ENCODE measurements at places on chromosomes 12 and 14.

GRCh38 chr14:81303258-81303935, 82.6 kb upstream of the GTF2A1 start:
- no peak for DNase-seq

GRCh38 chr12:89439941-89440340, 84.7 kb downstream of the GALNT4 start:
- DNase-seq, result peak; percentile 30

GRCh38 chr12:24948757-24949722, at the start of gene BCAT1:
BCAT1 (minus strand) TSS chr12:24949101; CDS start chr12:24948932, 169 bp downstream.
- no peak for DNase-seq

GRCh38 chr12:53467082-53467481, 15.2 kb downstream of the PCBP2 start:
- no peak for DNase-seq

- DNase-seq, result no peak
Measured at GRCh38 chr14:47179906-47180305, 495.5 kb downstream of the MDGA2 start.

- DNase-seq, result no peak
Measured at GRCh38 chr14:50785457-50786063, 45.4 kb downstream of the NIN start.

DNA sequence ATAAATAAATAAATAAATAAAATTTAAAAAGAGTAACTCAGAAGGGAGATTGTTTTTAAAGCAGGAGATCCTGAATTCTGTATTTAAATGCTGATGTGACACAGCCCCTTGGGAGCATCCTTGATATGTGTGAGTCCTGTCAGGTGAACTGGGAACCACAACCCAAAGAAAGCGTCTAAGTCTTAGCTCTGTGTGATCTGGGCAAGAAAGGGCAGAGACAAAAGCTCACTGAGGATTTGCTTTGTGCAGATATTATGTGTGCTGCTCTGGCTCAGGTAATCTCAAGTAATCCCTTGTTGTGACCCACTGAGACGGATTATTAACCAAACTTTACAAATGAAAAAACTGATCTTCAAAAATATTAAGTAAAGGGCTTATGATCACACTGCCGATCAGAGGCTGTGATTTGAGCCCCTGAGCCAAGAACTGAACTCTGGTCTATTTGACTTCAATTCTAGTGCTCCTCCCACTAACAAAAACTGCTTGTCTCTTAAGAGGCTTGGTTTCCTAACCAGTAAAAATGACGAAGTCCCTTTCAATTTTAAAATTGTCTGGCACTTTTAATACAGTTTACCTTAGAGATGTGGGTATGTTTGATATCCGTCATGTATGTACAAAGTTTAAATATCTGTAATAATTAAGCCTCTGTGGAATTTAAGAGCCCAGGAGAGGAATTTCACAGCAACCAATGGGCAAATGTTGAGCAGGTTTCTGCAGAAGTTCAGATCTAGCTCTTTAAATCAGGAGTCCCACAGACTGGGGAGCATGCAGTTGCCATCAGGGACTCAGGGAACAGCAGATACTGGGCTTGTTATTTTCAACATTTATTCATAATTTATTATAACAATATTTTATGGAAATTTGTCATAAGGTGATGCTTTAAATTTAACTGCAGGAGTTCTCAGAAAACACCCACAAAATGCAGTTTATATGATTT, 46.1 kb downstream of the CPM start:
- no peak for DNase-seq

DNA sequence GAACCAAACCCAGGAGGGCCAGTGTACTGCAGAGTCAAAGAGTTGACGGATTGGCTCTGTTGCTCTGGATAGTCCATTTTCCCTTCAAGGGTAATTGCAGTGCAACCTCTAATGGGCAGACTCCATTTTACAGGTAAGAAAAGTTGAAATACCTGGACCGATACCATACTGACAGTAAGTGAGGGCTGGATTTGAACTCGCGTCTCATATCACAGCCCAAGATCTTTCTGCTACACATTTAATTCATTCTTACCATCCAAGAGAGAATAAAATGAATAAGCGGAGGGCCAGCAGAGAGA, 356 bp upstream of the ZC3H14 start:
- DNase-seq, result no peak

DNA sequence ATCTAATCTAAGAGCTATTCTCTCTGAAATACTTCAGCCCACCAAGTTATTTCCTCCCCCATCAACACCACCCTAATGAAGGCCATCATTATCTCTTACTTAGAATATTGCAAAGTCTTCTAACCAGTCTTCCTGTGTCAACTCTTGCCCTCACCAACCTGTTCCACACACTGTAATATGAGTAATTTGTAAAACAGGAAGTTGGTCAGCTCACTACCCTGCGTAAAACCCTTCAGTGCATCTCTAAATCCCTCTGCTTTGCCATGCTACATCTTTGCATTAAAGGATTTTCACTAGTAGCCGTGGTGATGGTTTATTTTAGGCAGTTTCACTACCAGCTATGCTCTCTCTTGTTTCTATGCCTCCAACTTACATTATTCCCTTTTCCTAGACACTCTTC, 70.0 kb downstream of the KIF21A start:
- peak; percentile 20 for DNase-seq

- no peak for DNase-seq
Measured at GRCh38 chr12:19909418-19909817, 458.9 kb upstream of the PDE3A start.

DNA sequence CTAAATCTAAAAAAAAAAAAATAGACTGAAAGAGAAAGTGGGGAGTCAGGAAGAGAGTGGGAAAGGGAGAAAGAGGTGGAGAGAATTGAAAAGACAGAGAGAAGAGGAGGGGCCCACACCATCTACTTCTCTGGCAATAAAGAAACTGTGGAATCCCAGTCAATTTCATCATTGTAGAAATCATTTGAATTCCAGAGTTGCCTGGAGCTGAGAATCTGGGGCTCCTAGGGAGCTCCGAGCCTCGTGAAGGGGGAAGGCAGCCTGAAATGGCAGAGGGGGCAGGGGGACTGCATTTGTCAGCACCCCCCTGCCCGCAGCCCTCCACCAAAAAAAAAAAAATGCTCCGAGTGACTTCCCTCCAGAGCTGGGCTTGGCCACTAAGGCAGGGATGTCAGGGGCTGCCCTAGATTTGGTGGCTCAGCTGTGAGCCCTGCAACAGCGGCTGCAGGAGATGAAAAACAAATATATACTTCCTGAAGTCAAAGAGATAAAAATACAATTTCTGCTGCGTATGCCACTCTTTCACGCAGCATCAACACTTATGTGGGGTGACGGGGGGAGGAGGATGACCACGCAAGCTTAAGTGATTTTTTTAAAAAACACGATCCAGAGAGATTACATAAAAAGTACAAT, 80.5 kb downstream of the BCL11B start:
- no peak for DNase-seq

- no peak for DNase-seq
Measured at GRCh38 chr12:125331342-125332052, 266.3 kb downstream of the AACS start.

DNA sequence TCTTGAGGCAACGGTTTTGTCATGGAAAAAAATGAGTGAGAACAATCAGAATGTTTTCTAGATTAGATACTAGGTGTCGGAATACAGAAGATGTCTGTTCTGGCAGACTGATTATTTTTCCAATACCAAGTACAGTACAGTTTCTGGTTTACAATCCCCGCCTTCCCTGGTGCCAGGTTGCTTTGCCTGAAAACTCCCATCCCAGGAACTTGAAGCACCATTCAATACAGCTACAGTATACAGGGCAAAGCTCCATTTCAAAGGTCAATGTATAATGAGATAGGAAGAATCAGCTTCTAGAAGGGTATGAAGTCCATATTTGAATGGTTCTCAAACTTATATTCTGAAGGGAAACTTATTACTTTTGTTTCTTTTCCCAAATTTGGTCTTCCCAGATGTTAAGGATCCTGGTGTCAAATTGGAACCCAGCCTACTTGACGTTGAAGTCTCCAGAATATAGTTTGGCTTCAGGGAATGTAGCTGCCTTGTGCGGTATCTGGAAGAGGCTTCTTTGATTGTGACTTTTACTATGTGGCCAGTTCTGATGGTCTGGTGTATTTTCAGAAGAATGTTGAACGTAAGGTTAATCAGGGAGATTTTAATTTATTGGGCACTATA, 238.0 kb upstream of the ATP2B1 start:
- no peak for DNase-seq

- no peak for DNase-seq
Measured at GRCh38 chr12:91335699-91336098, 153.1 kb upstream of the DCN start.

DNA sequence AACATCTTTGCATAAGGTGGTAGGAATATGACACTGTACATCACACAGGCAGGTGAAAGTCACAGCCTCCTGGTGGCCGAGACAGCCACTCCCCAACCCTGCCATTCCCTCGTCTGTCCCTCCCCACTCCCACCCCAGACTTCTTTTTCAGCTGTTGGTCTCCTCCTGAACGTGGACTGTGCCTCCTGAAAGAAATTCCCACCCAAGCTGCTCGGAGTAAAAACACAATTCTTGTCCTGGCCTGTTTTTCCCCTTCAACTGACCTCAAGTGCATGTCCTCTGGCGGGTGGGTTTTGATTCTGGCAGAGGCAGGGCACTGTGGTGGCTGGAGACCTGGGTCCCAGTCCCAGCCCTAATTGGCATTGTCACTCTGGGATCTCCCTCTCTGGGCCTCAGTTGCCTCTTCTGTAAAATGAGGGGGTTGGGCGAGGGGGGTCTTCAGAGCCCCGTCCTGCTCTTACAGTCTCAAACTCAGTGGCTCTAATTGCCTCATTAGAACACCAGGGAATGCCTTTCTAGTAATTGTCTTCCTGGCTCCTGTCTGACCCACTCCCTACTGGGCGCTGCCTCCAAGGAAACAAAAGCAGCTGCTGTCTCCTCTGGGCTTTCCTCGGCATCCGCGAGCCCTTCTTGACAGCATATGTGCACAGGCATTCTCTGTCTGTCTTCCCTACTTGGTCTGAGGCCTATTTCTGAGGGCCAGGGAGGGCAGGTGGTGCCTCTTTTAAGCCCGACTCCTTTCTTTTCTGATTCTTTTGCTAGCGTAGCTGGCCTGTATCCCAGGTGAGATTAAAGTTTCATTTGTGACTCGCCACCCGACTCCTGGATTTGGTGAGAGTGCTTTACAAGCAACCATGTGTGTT, 186.6 kb upstream of the RMST start:
- DNase-seq, result no peak

DNA sequence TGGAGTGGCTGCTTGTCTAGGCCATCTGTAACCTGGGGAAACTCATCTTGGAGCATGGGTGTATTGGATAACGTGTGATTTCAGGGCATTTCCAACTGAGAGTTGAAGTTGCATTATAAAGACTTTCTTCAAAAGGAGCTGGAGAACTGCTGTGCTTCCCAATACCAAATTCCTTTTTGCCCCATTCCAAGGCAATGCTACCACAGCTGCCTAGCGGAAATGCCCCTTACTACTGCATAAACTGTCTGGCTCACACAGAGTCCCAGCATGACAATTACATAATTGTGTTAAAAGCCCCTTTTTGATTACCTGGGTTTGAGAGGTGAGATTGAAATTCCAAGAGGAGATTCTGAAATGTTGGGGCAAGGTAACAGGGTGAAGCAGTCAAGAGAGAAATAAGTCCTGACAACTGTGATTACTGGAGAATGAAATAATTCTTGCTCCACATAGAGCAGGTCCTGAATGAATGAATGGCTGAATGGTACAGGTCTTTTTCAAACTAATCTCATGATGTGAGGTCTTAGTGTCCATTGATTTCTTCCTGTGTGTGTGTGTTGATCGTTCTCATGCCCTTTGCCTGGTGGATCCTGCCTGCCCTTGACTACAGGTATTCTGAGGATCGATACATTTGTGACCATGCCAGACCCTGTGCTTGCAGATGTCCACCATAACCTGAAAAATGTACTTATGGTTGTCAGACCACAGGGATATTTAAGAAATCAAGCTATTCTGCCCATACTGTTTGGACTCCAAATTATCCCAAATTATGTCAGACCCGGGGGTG, 386.5 kb downstream of the GRIN2B start:
- no peak for DNase-seq

GRCh38 chr14:70886421-70887206, 20.6 kb upstream of the PCNX1 start:
- DNase-seq, result no peak

GRCh38 chr12:119649202-119649808, 18.6 kb upstream of the PRKAB1 start:
- peak; percentile 44 for DNase-seq

DNA sequence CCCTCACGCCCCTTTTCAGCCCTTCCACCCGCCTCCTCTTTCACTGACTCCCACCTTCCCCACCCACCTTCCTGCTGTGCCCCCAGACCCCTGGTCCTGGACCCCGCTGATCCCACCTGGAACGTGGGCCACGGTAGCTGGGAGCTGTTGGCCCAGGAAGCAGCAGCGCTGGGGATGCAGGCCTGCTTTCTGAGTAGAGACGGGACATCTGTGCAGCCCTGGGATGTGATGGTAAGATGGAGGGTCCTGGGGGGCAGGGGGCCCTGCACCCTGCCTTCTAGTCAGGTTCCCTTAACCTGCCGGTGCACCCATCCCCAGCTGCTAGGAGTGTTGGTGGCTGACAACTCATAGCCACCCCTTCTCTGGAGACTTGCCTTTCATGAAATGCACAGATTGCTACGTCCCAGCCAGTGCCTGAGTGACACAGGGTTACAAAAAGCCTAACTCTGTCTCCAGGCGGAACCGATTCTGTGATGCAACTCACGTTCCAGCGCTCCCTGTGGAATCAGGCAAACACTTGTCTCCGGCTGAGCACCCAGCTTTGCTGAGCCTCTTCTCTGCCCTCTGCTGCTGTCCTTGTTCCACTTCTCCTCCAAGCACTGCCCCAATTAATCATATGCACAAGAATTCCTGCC, 15.0 kb upstream of the OAS2 start:
- DNase-seq, result no peak

DNA sequence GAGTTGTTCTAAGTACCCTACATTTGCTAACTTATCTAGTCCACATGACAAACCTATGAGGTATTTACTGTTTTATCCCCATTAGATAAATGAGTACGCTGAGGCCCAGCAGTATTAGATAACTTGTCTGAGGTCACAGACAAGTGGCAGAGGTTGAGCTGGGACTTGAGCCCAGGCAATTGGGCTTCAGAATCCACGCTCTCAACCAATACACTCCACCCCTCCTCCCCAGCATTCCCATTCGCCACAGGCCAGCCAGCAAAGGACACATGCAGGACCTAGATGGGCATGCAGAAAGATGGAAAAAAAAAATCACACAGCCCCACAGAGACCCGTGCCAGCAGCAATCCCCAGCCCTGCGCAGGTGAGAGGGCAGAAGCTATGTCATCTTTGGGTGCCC, 12.4 kb downstream of the HDAC7 start:
- no peak for DNase-seq

GRCh38 chr12:49014547-49014946, 4.0 kb downstream of the PRKAG1 start:
- DNase-seq, result peak; percentile 9

Data from MCF 10A (cell line).